Activated effector memory CD4-positive, alpha-beta T cell treated with anti-CD3 and anti-CD28 coated beads, Interleukin-2, amount 50 U/mL, for 16 hours (primary cell): ENCODE measurements at places on chromosomes 5 and 9.
A peak's percentile ranks its signal among the peaks of the same experiment; 100 is the strongest.

GRCh38 chr5:56740868-56741267, 74.5 kb upstream of the MAP3K1 start:
- DNase-seq, result no peak

GRCh38 chr5:62631909-62632580, 53.4 kb downstream of the LRRC70 start:
- DNase-seq, result no peak

DNA sequence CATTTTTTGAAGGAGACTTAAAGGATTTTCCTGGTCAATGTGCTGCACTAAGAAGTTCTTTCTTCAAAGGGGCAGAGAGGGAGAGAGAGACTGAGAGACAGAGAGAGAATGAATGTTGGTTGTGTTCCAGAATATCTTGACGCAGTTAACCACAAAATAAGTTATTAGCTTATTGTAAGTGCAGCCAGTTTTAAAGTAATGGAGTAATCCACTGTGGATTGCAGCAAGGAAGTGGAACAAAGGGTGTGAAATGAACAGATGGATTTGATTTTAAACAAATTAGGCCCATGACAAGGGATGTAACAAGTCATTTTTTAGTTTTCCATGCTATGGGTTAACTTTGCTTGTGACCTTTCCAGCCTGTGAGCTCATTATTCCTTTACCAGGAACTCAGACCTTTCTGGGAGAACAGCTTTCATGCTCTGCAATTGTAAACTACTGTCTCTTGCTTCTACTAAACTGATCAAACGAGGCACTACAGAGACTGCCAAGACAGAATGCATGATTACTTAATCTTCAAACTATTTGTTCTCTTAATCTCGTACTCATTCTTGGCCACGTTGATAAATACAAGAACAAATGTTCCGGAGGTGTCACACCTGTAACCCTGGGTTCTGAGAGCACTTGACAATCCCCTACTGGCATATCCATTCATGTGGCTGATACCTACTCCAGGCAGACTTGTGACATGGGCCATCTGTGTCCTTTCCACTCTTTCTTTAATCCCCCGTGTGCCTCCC, 131.1 kb downstream of the TLE1 start:
- no peak for DNase-seq

- no peak for DNase-seq
Measured at GRCh38 chr5:14794583-14795230, 76.9 kb downstream of the ANKH start.

DNA sequence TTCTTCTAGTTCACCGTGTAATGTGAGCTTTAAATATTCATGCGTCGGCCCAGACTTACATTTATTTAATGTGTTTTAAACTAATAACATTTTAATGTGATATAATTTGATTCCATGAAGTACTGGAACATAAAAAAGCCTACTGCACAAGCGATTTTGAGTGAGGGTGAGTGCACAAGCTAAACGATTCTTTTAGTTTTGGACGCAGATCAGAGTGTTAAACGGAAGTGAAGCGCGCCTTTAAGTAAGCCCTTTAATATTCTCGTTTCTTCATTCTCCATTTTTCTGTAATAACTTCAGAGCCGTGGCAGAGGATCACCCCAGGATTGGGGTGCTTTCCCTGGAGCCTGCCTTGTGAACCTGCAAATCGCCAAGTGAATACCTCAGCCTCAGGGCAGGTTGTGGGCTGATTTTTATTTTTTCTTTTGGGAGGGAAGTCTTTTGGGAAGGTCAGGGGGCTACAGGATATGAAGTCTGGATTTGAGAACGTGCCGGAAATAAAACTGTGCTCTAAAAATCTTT, 4.9 kb upstream of the PAX5 start:
- peak; percentile 19 for DNase-seq

GRCh38 chr9:82167296-82167695, 178.7 kb downstream of the SPATA31D1 start:
- DNase-seq, result no peak

- no peak for DNase-seq
Measured at GRCh38 chr9:130482463-130482862, 37.7 kb downstream of the ASS1 start.

- no peak for DNase-seq
Measured at GRCh38 chr9:130824643-130825350, 10.3 kb upstream of the ABL1 start.

- no peak for DNase-seq
Measured at GRCh38 chr9:104078596-104078995, 15.5 kb upstream of the SMC2 start.
